ENCODE measurements at places on chromosomes 6 and 20.

- no peak for DNase-seq
These were observed 71.2 kb downstream of the LY86 start for GRCh38 chr6:6659600-6660327.

- no peak for DNase-seq
These were observed 30.9 kb upstream of the EDN3 start for GRCh38 chr20:59269411-59270025.

- DNase-seq, result no peak
These were observed 343.4 kb downstream of the SMOC2 start for GRCh38 chr6:168784426-168784825.

DNA sequence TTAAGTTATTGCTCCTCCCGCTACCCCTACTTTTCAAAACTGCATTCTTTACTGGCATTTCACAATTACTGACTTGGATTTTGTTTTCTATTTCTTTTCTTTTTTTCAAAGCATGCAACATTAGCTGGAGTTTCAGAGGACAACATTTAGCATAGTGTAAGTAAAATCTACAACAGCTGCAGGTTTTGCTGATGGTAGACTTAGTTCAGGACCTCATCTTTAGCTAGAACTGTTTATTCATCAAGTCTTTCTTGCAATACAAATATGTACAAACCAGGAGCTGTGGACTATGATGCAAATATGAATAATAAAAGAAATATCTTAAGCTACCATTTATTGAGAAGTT is 728 bp upstream of the CEP162 start:
- DNase-seq, result no peak

- no peak for DNase-seq
These were observed 114.3 kb upstream of the HDAC2 start for GRCh38 chr6:114085211-114085610.

- DNase-seq, result peak; percentile 22
These were observed 3.3 kb downstream of the PLCB4 start for GRCh38 chr20:9071976-9072726.

- peak; percentile 4 for DNase-seq
These were observed 8.7 kb downstream of the UBR2 start for GRCh38 chr6:42572523-42572922.

DNA sequence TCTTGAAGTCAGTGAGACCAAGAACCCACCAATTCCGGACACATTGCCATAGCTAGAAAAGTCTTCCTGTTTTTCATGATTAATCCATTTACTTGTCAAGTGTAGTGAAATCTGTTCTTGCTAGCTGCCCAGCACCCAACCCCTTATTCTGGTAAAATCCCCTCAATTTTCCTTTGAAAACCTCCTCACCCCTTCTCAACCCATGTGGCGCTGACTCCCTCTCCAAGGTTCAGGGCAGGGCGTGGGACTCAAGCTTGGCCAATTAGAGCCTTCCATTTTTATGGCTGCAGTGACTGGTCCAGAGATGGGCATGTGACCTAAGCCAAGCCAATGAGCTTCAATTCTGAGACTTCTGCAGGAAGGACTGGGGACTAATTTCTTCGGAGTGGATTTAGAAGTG is 9.8 kb upstream of the ZBP1 start:
- DNase-seq, result no peak

GRCh38 chr20:1654996-1655395 is 2.6 kb downstream of the SIRPG start:
- DNase-seq, result no peak

DNA sequence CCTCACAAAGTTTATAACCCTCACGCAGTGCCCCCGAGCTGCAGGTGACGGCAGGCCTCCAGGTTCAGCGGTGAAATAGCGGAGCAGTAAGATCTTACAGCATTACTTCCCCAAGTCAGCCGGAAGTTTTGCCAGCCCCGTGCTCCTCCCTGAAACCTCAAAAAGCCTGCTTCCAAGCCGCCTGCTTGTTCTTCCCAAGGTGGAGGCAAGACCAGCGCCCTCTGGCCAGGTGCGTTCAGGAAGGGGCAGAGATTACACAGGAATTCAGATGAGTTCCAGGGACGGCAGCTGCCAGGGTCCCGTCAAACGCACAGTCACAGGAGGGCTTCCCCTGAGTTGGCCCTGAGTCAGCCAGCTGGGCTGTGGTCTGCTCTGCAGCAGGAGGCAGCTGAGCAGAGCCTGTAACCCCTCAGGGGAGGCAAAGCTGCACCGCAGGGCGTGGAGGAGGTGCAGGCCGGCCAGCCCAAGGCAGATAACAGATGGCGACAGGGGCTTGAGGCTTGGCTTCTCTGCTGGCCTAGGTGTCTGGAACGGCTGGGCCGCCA is 124.1 kb upstream of the RPS6KA2 start:
- DNase-seq, result no peak

DNA sequence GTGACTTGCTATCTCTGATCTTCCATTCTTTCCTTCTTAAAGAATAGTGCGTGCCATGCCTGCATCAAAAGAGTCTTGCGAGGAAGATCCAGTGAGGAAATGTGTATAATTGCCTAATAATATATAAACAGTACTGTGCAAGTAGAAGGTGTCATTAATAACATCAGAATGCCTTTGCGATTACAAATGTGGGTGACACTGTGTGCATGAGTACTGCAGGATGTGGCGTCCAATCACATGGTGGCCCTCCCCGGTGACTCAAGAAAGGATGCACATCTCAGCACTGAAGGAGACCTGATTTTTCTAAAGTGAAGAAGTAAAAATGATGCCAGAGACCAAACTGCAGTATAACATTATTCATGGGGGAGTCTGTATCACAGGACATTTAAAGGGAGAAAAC is 107.5 kb upstream of the EDN1 start:
- peak; percentile 5 for DNase-seq

DNA sequence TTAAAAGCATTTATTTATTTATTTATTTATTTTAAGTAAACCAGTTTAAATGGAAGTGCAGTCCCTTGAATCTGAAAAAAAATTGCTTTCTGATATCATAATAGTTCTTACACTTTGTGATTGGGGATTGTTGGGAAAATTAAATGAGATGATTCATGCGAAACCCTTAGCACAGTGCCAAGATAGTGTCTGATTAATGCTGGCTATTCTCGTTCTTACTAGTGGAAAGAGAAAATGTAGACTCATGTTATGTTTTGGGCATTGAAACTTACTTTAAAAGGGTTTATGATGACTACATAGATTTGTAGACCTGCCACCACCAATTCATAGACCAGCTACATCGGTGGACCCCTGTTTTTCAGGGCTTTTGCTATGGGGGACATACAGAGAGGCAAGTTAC is 229.2 kb upstream of the ZFP64 start:
- no peak for DNase-seq

DNA sequence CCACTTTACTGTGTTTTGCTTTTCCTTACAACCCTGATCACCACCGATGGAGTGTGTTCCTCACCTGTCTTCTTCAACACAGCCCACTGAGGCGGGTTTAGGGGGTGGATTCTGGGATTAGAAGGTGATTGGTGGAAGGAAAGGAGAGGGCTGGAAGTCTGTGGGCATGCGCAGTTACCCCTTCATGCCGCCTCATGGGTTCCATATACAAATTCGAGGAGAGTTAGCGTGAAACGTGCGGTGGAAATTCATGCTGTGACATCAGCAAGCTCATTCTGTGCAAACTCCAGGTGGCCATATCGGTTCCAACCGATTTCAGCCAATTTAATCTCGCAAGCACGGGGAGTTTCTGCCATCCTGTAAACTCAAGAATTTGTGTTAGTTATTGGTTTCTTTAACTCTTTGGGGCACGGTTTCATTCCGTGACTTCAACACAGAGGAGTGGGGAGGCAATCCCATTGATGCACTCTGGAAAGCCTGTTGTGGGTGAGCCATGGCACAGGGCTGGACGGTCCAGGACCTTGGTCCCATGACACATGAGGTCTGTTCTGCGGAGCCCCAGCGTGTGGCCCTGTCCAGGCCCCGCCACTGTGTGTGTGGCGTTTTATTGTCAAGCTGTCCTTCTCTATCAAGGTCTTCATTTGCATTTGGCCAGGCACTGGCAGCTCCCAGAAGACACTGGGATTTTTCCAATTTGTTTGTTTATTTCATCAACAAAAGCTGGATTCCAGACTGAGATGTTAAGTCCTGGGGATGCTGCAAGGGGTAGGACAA is 482.8 kb upstream of the SULF2 start:
- no peak for DNase-seq

DNA sequence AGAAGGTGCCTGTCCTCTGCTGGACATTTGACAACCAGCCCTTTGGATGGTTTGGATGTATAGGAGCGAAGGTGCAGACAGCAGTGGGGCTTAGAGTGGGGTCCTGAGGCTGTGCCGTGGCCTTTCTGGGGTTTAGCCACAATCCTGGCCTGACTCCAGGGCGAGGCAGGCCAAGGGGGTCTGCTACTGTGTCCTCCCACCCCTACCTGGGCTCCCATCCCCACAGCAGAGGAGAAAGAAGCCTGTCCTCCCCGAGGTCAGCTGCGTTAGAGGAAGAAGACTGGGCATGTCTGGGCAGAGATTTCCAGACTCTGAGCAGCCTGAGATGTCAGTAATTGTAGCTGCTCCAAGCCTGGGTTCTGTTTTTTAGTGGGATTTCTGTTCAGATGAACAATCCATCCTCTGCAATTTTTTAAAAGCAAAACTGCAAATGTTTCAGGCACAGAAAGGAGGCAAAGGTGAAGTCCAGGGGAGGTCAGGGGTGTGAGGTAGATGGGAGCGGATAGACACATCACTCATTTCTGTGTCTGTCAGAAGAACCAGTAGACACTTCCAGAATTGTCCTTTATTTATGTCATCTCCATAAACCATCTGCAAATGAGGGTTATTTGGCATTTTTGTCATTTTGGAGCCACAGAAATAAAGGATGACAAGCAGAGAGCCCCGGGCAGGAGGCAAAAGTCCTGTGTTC is 1.3 kb upstream of the CDKN1A start:
- no peak for DNase-seq

DNA sequence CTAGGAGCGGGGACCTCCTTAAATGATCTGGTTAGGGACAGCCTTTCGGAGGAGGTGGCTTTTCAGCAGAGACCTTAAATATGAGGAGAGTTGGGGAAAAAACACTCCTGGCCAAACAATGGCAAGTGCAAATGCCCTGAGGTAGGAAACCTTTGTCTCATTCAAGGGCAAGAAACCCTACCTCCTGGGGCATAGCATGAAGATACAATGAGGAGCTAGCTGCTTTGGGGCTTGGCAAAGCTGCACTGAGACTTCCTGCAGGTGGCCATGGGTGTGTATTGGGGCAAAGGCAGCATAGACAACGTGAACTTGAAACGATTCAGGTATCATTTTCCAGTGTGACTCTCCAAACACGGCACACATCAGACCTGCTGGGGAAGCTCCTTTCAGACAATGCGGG is 30.7 kb downstream of the PMEPA1 start:
- no peak for DNase-seq

DNA sequence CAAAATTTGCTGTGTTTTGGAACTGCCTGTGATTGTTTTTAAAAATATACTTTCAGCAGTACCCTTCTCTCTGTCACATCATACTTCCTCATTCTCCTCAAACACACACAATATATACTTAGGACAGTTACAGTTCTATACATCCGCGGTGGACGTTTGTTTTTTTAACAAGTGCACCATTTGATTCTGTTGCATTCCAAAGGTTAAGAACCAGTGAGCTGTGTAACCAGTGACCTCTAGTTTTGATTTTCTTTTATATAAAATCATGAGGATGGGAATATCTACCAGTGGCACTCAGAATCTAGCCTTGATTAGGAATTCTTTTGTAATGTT is 152.8 kb downstream of the CARMIL1 start:
- no peak for DNase-seq

GRCh38 chr6:144250276-144250675 is 34.9 kb upstream of the UTRN start:
- no peak for DNase-seq

DNA sequence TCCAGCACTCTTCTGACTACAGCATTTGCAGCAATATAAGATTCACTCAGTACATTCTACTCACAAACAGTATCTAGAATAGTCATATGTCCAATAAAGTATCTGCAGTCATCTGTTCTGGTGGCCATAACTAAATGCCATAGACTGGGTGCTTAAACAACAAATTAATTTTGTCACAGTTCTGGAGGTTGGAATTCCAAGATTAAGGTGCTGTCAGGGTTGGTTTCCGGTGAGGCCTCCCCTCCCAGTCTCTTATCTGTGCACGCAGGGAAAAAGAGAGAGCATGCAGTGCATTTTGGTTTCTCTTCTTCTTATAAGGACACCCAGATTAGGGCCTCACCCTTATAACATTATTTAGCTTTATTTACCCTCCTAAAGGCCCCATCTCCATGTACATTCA is 21.3 kb upstream of the NUS1 start:
- DNase-seq, result no peak

GRCh38 chr20:63066506-63067265 is 59.9 kb upstream of the BHLHE23 start:
- DNase-seq, result no peak

- no peak for DNase-seq
These were observed 13.1 kb upstream of the DCBLD1 start for GRCh38 chr6:117469356-117469755.

GRCh38 chr6:139472351-139473015 is 98.0 kb upstream of the CITED2 start:
- DNase-seq, result no peak

DNA sequence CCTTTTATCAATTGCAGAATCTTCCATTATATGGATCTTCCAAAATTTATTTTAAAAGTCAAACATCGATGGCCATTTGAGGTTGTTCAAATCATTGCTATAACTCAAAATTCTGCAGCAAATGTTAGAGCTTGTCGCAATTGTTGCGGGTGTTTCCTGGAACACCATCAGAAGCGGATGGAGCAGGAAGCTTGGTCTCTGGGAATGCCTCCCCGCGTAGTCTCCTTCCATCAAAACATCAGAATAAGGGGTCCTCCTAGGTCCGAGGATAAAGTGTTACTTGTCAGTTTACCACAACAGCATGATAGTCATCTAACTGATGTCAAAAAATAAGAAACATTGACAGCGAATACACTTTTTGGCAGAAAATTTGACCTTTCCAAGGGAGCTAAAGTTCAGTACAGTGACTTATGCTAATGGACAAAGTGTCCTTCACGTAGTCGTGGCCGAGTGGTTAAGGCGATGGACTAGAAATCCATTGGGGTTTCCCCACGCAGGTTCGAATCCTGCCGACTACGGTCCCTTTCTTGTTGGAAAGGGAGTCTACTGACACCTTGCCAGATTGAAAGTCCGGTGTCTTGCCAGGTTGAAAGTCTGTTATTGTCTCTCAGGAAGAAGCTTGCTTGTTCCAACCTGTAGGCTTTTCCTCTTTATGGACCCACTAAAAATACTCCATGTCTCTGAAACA is 59.0 kb upstream of the ZNF184 start:
- DNase-seq, result no peak

GRCh38 chr6:169188475-169188874 is 65.2 kb downstream of the THBS2 start:
- DNase-seq, result peak; percentile 16

DNA sequence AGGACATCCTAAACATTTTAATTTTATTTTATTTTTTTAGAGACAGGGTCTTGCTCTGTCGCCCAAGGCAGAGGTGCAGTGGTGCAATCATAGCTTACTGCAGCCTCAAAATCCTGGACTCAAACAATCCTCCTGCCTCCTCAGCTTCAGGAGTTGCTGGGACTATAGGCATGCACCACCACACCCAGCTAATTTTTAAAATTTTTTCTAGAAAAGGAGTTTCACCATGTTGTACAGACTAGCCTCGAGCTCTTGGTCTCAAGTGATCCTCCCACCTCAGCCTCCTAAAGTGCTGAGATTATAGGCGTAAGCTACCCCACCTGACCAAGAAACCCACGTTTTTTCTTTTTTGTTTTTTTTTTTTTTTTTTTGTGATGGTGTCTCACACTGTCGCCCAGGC is 33.3 kb downstream of the BAK1 start:
- DNase-seq, result no peak

GRCh38 chr6:3233321-3233720 is 5.9 kb upstream of the TUBB2B start:
- no peak for DNase-seq

- no peak for DNase-seq
These were observed 28.5 kb downstream of the C6orf15 start for GRCh38 chr6:31083742-31084354.
